ENCODE measurements at places on chromosomes 2 and 18. TPM values are rescaled to one million over a fixed set of nuclear protein-coding genes. Genes with fewer than 3 reads are reported as not detected.

The CEP76 gene
- total RNA-seq: 14.4 TPM

The SCG2 gene
- total RNA-seq: 163 TPM

The GLI2 gene
- total RNA-seq: 2.3 TPM

The CD8B2 gene
- total RNA-seq: not detected

The PHOSPHO2 gene
- total RNA-seq: 13.5 TPM

The CPLX4 gene
- not detected for total RNA-seq

The CFC1 gene
- total RNA-seq: 27.7 TPM

The ERFE gene
- total RNA-seq: 1.3 TPM

The FER1L5 gene
- 1.0 TPM for total RNA-seq

The DTNA gene
- total RNA-seq: 34.0 TPM

The ELOA2 gene
- total RNA-seq: not detected

The UGT1A8 gene
- total RNA-seq: not detected

The ZNF516 gene
- total RNA-seq: 108 TPM

The RAB6D gene
- total RNA-seq: 0.31 TPM

The OTOF gene
- total RNA-seq: 0.11 TPM

The STARD6 gene
- total RNA-seq: not detected

The WDCP gene
- 22.4 TPM for total RNA-seq

The RRM2 gene
- 79.8 TPM for total RNA-seq

The LYG1 gene
- total RNA-seq: 3.3 TPM

The PRKAG3 gene
- not detected for total RNA-seq

The ANO7 gene
- total RNA-seq: 3.0 TPM

The TMEFF2 gene
- total RNA-seq: 2.0 TPM

The RTP5 gene
- not detected for total RNA-seq

The DUSP19 gene
- total RNA-seq: 1.9 TPM

The LYPD6B gene
- total RNA-seq: 140 TPM

The BOD1L2 gene
- not detected for total RNA-seq

The CROCC2 gene
- 0.36 TPM for total RNA-seq

The TMEM178A gene
- total RNA-seq: 28.7 TPM

The COLEC11 gene
- not detected for total RNA-seq

The PROM2 gene
- 14.2 TPM for total RNA-seq

The MFSD2B gene
- total RNA-seq: 1.2 TPM

The IFIH1 gene
- 6.6 TPM for total RNA-seq

The LIPG gene
- total RNA-seq: 34.4 TPM

The IL36B gene
- total RNA-seq: not detected

The PROKR1 gene
- 0.12 TPM for total RNA-seq

The PXDN gene
- 242 TPM for total RNA-seq

The GPBAR1 gene
- total RNA-seq: 9.7 TPM

All from progenitor cell of endocrine pancreas (in vitro differentiated cells).